GM18507 (cell line): ENCODE measurements at places on chromosomes 3 and 15.

GRCh38 chr3:29763115-29763514 lies 482.2 kb downstream of the RBMS3 start:
- DNase-seq, result no peak

DNA sequence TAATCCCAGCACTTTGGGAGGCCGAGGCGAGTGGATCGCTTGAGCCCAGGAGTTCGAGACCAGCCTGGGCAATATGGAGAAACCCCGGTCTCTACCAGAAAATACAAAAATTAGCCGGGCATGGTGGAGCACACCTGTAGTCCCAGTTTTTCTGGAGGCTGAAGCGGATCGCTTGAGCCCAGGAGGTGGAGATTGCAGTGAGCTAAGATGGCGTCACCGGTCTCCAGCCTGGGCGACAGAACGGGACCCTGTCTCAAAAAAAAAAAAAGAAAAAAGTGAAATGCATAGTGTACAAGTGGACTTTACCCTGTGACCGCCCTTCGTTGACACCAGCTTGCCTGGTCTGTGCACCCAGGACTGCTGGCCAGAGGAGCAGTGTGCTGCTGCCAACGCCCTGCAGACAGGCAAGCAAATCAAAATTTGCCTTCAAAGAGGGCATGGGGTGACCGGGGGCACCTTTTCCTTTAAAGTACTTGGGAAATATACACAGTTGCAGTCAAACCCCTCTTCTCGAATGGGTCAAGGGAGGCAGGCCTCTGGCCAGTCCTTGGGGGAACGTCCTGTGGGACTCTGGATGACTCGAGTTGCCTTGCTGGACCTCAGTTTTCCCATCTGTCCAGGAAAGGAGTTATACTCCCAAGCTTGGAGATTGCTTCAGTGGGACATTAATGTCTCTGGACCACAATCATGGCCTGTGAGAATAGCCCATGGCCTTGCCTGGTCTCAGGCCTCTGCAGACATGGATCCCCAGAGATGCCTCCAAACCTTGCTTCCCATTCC lies 1.0 kb downstream of the XYLB start:
- no peak for DNase-seq

GRCh38 chr3:1710663-1711062 lies 388.0 kb upstream of the CNTN4 start:
- no peak for DNase-seq

DNA sequence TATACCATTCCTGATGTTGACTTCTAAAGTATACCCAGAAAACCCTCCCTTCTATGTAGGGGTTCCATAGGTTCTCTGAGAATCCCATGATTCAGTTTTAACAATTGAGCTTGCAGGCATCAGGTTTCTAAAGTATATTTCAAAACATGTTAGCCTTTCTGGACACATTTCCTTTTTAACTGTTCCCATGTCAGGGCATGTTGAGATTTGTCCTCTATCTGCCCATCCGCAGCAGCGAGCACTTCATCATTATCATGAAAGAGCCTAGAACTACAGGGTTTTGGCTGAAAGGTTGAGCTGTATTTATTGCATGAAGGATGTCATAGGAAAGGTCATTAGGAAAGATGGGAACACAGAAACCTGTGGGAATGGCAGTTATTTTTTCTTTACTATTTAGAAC lies 201.1 kb upstream of the BHLHE40 start:
- no peak for DNase-seq

DNA sequence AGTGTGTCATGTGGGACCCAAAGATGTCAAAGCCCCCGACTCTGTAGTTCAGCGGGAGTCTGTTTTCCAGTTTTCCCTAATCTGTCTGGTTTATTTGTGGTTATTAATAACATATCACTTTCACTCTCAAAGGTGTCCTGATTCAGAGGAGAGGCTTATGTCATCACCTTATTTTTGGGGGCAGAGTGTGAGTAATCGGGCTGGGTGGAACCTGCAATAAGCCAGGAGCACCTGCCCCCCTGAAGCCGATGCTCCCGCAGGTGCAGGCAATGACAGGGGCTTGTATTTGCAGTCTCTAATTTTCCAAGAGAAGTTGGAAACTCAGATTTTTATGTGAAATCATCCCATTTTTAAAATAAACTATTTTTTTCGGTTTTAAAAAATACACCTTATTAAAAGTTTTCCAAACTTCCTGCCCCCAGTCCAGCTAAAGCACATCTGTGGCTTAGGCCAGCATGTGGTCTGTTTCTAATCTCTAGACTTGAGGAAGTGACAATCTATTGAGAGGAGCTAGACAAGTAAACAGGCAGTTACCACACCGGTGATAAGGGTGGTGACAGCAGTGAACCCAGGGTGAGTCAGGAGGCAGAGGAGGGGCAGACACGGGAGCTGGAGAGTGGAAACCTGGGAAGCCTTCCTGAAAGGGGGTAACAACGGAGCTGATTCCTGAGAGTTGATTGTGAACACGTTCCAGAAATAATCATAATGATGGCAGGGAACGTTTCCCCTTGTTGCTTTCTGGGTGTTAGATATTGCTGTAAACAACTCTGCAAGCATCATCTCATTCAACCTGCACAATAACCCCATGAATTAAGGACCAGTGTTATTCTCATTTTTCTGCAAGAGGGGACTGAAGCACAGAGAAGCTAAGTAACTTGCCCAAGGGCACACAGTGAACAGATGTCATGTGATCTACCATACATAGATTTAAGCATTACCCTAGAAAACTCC lies 37.2 kb downstream of the BHLHE40 start:
- DNase-seq, result no peak

DNA sequence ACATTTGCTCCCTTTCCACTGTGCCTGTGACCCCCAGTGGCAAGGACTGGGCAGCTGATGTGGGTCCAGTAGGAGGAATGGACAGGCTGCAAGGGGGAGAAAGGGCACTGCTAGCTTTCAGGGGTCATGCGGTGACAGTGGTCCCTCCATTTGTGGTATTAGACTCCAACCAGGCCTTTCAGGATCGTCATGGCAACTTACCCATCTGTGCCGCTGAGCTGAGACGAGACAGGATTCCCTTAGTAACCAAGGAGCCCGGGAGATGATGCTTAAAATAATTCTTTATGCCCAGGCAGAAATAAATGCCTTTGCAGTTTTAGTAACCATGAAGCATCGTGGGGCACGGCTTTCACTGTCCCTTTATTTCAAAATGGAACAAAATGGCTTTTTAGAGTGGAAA lies 15.9 kb upstream of the MRPL3 start:
- no peak for DNase-seq

- no peak for DNase-seq
Observed at GRCh38 chr3:79362571-79363270, 405.1 kb downstream of the ROBO1 start.

DNA sequence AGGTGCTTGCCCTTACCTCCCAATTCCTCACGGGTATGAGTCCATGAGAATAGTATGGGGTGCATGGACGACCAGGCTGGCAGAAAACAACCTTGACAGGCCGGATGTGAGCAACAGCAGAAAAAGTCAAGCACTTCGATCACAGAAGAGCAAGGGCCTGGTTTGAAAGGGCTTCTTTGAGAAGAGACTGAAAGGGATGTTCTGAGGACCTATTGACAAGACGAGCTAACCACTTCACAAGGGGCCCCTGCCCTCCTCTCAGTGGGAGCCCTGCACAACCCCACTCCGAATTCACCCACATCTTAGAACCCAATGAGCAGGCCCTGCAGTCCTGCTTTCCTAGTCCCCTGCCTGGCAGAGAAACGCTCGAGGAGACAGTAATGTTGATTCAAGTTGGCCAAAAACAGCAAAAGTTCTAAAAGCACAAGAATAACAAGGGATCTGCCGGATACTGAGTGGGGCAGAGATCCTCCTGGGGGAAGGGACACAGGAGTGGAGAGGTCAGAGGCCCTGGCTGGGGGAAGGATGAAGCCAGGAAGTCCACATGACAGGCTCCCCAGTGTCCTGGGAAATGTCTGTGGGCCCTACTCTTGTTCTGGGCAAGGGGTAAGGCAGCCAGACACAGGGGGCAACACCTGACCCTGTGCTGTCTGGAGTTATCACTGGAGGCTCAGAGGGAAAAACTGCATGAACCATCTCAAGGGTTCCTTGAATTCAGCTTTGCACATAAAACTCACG lies 14.8 kb upstream of the CX3CR1 start:
- DNase-seq, result no peak

DNA sequence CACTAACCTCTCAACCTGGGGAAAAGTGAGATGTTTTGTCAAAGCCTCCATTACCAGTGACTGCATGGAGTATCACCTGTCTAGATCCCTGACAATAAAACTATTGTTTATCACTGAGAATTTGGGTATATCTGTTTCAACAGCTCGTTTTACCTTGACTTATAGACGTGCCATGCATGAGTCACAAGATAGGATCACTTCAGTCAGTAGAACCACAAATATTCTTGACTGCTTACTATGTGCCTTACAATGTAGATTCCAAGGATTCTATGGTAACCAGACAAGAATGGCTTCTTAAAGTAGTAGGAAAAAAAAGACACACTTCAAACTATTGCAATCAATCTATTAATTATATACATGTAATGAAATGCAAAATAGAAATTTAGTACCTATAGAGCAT lies 55.7 kb upstream of the GRM7 start:
- DNase-seq, result no peak

DNA sequence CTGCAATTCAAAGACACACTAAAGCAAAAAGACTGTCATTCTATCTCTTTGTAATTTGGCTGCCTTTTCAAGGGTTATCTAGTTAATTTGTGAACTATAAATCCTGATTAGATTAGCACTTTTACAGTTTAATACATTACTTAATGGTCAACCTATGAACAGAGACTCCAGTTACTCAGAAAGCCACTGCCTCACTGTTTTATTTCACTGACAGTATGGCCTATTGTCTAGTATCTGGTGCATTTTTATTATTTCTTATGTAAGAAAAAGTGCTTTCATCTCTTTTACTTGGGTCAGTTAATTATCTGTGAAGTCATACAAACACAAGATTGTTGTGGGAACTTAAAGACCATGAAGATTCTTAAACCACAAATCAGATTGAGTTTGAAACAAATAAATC lies 133.8 kb downstream of the ZBBX start:
- no peak for DNase-seq

DNA sequence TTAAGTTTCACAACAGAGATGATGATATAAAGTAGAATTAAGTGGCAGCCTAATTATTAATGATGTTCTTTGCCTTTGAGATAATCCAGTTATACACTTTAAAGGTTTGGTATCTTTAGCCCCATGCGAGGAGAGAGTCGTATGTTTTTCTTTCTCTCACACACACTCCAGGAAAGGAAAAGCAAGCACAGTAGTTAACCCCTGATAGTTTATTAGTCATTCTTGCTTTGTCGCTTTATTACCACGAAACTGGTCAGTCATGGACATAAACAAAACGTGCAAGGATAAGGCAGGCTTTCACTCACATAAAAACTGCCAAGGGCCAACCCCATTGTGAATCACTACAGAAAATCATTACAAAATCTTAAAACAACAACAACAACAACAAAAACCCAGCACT lies 866.9 kb downstream of the FHIT start:
- no peak for DNase-seq

- DNase-seq, result no peak
Observed at GRCh38 chr3:172218350-172219323, 179.3 kb downstream of the FNDC3B start.

GRCh38 chr15:65289261-65289854 lies 2.7 kb upstream of the PARP16 start:
- DNase-seq, result no peak

DNA sequence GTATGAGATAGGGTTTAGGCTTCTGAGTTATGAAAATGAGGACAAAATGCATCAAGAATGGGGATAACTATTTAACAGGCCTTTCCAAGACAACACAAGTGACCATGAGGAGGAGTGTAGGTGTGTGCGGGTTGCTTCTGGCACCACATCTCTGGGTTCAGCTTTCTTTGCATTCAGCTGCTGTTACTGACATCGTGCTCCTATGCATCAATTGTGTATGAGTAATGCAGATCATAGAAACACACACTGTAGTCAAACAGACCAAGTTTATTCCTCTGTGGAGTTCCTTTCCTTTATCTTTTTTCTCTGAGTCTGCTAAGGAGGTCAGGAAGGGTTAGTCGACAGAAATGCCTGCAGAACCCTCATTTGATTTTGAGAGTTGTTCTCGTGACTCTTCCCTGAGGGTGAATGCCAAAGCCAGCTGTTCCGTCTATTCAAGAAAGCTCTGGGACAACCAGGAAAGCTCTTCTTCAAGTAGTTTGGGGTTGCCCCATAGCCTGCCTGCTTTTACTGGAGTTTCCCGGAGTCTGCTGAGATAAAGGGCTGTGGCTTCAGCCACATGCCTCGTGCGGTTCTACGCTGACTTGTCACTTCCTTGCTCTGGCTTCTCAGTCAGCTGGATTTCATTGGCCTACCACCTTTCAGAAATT lies 136.7 kb upstream of the TLE3 start:
- no peak for DNase-seq

DNA sequence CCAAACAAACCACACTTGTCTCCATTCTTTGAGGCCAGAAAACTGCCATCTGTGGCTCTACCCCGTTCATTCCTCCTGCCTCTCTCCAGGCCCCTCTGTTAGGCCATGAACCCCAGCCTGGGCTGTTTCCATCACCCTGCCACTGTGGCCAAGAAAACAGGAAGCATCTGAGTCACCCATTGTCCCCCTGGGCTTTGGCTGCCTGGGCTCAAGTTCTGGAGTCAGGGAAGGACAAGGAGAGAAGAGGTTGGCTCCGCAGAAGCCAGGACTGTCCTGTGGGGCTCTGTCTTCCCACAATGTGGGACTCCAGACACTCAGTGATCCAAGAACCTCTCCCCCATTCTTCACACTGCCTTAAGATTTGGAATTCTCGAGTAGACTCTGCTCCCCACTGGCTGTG lies 14.8 kb upstream of the LCTL start:
- no peak for DNase-seq

DNA sequence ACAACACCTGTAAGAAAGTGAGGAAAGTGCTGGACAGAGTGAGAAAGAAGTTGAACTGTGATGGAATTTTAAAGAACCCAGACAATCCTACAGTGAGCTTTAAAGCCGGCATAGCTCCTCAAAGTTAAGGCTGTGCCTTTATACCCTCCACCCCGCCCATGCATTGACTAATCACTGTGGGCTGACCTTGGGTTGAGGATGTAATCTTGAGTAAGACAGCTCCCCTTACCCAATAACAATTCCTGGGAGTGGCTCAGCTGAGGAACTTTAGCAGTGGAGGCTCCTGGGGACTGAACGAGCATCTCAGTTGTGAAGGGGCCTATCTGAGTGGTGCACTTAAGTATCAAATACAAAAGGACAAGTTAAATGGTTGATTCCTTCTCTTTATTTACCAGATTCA lies 35.7 kb upstream of the ZNF770 start:
- no peak for DNase-seq

- no peak for DNase-seq
Observed at GRCh38 chr3:83218383-83219200, 1457.1 kb upstream of the GBE1 start.

GRCh38 chr3:117473981-117474538 lies 764.5 kb downstream of the TUSC7 start:
- no peak for DNase-seq

- DNase-seq, result no peak
Observed at GRCh38 chr3:107222907-107223306, 154.3 kb upstream of the CCDC54 start.

- no peak for DNase-seq
Observed at GRCh38 chr3:142542054-142542453, 36.5 kb downstream of the ATR start.
